ENCODE measurements at places on chromosomes 3 and 15.
A peak's percentile ranks its signal among the peaks of the same experiment; 100 is the strongest.

- DNase-seq, result no peak
These were observed 31.7 kb downstream of the ATP2B2 start for GRCh38 chr3:10473581-10474274.

GRCh38 chr15:78167227-78167888, 18.2 kb downstream of the IDH3A start:
- no peak for DNase-seq

- DNase-seq, result no peak
These were observed 6.7 kb downstream of the BCL2L10 start for GRCh38 chr15:52105846-52106245.

- DNase-seq, result no peak
These were observed 16.3 kb downstream of the ARL8B start for GRCh38 chr3:5138214-5138981.

DNA sequence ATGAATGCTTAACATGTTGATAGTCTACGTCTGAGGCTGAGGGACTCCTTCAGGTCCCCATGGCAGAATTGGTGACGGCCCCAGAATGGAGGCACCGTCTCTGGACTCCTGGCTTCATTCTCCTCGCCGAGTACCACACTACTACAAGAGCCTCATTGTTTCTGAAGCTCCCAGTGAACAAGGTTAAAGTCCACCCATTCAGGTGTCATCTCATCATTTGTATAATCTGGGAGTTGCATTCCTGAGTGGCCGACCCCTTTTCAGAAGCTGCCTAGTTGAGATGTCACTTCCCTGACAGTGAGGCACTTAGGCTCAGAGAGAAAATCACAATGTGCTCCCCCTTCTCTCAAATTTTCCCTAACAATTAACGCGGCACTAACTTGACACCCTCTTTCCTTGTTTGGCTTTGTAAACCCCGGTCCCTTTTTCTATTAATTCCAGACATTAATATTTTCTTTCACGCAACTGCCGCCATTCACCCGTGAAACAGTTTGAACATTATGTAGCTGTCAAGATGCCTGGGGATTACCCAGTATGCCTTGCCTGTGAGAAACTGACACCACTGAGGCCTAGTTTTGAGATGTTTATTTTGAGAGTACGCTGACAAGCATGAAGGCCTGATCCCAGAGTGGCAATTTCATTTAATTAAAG, 105.6 kb downstream of the MCTP2 start:
- DNase-seq, result no peak

GRCh38 chr3:41195946-41196345, 3.4 kb upstream of the CTNNB1 start:
- DNase-seq, result no peak

- DNase-seq, result no peak
These were observed 206.6 kb downstream of the MECOM start for GRCh38 chr3:169456900-169457299.

DNA sequence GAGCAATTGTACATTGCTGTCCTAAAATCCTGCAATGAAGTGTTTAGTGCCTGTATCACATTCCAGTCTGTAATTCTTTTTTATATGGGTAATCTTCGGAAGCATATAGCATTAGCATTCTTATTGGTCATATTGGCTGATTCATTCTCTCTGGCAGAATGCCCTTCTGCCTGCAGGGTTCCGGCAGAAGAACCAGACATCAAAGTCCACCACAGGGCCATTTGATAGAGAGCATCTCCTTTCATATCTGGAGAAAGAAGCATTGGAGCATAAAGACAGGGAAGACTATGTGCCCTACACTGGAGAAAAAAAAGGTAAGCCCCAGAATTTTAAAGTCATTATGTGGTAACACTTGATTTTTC, 39.6 kb downstream of the TMOD3 start:
- peak; percentile 57 for DNase-seq

DNA sequence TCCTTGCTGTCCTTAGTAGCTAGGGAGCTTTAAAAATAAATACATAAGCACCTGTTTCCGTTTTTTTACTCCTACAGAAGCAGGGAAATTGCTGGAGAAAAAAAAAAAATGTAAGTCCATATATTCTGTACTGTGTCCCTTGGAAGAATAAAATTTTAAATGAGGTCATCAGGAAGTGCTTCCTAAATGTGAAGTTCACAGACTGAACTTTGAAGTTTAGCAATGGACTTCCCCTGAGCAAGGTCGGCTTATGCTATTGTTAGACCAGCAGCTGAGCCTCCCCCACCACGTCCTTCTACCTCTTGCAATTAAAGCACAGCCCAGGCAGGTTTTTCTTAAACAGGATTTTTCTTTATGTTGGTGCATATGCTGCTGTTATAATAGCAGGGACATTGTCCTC, 26.3 kb downstream of the LIPC start:
- no peak for DNase-seq

- no peak for DNase-seq
These were observed 55.2 kb upstream of the SEC61A1 start for GRCh38 chr3:127997016-127997415.

- DNase-seq, result no peak
These were observed 9.5 kb downstream of the CFAP44 start for GRCh38 chr3:113431811-113432210.

DNA sequence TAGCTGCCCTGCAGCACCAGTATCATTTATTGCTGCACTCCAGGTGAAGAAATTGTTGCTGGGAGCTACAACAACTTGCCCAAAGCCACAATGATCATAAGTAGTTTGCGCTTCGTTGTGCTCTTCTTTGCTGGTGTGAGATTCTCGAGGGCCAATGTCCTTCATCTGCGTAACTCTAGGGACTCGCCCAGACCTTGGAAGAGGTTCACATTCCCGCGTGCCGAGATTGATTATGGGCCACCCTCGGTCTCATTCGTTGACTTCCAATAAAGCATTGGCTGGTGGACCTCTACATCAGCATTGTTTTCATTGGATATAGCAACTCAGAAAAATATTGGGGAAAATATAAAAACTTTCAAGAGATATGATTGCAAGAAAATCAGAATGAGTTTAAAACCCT, 423 bp upstream of the PHLDB2 start:
- DNase-seq, result no peak

DNA sequence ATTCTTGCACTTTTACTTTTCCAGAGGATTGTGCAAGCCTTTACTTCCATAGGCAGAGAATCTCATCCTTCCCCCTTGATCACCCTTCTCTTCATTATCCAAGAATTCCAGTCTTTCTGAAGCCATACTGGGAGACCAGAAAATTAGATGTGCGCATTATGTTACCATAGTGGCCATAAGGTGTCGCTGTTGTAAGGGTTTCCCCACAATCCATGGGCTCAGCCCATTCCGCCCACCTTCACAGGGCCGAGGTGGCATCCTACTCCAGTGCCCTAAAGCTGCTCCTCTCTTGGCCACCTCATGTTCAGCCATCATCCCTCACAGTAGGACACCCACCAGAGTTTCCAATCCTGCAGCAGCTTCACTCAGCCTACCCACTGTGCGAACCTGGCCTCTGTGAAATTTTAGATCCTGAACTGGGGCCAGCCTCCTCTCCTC, 35.0 kb downstream of the CTSH start:
- no peak for DNase-seq

DNA sequence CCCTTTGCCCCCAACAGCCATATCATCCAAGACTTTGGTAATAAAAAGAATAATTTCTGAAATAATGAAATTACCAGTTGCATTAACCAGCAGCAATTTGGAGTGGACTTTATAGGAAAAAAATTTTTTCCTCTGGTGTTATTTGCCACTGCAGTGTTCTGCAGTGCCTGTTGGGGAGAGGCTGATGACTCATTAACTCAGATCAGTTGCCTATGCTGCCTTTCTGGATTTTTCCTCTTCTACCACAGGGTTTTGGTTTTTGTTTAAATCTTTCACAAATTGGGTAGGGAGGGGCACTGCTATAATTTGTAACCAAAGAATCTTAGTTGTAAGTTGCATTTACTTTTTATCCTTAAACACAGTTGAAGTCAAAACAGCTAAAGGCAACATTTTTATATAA, 22.7 kb downstream of the ATP6V1A start:
- DNase-seq, result peak; percentile 16

DNA sequence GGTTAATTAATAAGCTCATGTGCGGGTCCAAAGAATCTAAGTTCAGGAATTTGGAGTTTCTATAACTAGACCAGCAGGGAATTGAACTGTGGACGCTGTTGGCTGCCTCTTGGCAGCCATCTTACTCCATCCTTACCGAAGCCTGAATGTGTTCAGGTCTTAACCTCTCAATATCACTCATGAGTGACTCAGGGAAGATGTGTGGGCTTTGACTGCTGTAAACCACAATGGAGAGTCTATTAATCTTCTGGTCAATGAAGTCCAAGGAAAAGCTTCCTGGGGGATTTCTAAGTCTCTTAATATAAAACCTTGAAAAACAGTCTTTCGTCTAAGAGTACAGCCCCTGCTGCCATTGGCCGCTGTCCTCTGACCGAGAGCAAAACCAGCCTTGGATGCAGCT, 46.7 kb upstream of the OXTR start:
- DNase-seq, result no peak

DNA sequence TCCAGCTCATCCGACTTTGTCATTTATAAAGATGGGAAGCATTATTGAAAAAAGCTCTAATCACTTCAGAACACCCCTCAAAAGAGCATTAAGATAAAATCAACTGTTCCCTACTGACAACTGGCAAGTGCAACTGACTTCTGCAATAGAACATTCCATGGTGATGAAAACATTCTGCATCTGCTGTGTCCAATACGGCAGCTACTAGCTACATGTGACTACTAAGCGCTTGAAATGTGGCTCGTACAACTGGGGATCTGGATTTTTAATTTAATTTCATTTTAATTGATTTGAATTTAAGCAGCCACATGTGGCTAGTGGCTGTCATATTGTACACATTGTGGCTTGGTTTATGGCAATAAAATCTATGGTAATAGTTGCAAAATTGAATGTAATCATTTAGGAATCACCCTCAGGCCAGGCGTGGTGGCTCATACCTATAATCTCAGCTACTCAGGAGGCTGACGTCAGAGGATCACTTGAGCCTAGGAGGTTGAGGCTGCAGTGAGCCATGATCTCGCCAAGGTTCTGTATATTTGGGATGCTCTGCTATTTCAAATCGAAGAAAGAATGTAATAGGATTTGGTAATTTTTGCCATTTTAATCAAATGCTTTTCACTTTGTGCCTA, 390.3 kb downstream of the GABRB3 start:
- DNase-seq, result no peak

- DNase-seq, result no peak
These were observed 138.0 kb downstream of the SRGAP3 start for GRCh38 chr3:9111417-9111816.

DNA sequence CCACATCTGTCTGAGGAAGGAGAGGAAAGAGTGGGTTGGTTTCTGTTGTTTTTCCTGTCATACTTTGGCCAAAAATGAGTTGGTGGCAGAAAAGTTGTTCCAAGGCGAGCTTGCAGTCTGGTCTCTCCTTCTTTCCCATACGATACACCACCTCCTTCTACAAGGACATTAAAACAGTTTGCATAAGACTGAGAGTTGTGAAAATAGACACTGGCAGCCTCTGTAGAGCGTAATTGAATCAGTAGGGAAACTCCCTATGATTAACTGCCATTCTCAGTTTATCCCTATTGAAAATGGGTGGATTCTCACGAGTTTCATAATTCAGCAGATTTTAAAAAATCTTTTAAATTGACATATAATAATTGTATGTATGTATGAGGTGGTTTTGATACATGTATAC, 3.7 kb upstream of the LSG1 start:
- DNase-seq, result no peak

GRCh38 chr3:129432036-129432435, 3.6 kb upstream of the EFCAB12 start:
- no peak for DNase-seq

DNA sequence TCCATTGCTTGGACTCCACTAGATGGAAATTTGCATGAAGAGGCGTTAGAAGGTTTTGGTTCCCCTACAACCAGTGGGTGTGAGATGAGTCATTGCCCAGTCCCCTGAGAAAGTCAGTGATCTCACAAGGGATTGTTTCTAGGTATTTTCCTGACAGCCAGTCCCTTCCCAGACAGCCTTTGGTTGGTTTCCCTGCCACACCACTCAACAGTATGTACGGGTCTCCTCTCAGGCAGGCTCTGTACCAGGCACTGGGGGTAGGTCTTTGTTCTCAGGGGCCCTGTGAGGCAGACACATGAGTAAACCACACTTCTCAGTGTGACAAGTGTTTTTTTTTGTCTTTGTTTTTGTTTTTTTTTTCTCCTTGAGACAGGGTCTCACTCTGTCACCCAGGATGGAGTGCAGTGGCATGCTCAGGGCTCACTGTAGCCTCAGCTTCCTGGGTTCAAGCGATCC, 4.0 kb downstream of the LAMP3 start:
- no peak for DNase-seq

- no peak for DNase-seq
These were observed 2.5 kb upstream of the CERS3 start for GRCh38 chr15:100531204-100531603.

- DNase-seq, result no peak
These were observed 69.7 kb downstream of the SCN5A start for GRCh38 chr3:38579551-38580449.

GRCh38 chr15:70375006-70375431, 277.3 kb upstream of the TLE3 start:
- no peak for DNase-seq

GRCh38 chr15:81914734-81915256, 131.0 kb downstream of the MEX3B start:
- DNase-seq, result no peak

- DNase-seq, result no peak
These were observed 337.3 kb downstream of the LPP start for GRCh38 chr3:188491276-188491687.

DNA sequence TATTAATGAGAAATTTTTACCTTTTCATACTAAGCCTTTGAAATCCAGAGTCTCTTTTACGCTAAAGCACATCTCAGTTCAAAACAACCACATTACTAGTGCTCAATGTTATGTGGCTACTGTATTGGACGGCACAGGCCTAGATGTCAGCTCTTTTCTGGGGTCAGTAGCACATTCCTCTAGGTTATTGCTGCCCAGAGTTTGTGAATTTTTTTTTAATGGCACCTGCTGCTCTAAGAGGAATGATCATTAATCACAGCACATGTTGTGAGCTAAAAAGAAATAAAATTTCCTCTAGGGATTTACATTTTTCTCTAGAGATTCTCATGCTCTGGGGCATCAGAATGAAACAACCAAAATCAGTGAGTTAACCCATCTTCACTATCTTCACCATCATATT, 436.8 kb upstream of the THBS1 start:
- no peak for DNase-seq

DNA sequence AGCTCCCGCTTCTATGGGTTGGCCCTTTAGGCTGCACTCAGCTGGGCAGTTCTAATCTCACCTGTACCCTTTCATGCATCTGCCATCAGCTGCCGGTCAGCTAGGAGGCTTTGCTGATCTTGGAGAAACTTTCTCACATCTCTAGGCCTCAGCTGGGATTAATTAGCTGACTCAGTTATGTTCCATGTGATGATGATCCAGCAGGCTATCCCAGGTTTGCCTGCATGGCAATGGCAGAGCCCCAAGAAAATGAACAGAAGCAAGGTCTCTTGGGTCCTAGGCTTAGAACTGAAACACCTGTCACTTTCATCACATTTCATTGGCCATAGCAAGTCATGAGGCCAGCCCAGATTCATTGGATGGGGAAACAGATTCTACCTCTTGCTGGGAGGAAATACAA, 304.6 kb upstream of the TBC1D5 start:
- no peak for DNase-seq

- DNase-seq, result no peak
These were observed 276.5 kb upstream of the P2RY1 start for GRCh38 chr3:152558386-152558785.
